IPS DF 19.7 (cell line): ENCODE measurements at places on chromosomes 5 and 9.

- no peak for DNase-seq
Observed at GRCh38 chr5:55758231-55758630, 20.4 kb downstream of the DDX4 start.

GRCh38 chr5:111194925-111195324 lies 29.3 kb upstream of the CAMK4 start:
- DNase-seq: no peak

DNA sequence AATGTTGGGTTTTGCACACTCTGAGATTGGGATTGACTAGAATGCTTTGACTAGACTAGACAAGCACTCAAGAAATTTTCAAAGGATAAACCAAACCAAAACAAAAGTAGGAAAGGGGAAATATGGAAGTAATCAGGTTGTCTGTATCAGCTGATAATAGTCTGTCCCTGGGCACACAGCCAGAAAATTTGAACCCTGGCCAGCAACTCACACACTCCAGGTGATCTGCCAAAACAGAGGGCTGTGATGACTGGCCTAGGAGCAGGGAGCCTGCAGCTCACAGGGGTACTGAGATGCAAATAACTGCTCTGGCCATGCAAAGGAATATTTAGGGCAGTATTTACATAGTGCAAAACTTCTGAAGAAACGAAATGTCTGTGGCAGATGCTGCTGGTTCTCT lies 112.3 kb upstream of the SMIM23 start:
- no peak for DNase-seq

- no peak for DNase-seq
Observed at GRCh38 chr5:33758737-33759136, 133.1 kb downstream of the ADAMTS12 start.

DNA sequence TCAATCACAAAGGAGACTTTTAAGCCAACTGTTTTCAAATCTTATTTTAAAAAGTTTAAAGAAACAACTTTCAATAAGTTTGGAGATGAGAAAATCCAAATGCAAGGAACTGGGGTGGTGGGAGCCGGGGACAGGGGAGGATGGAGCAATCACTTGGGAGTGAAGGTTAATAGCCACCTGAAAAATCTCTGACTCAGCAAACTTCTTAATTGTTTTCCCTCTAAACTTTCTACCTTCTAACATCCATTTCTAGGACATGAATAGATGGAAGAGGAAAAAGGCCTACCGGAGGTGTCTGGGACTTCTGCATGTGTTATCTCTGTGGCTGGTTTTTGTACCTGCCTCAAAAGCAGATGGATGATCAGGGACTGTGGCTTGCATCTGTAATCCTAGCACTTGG lies 360.6 kb downstream of the OSTF1 start:
- DNase-seq: no peak
